ENCODE measurements at places on chromosomes 3 and 15. TPM values are rescaled to one million over a fixed set of nuclear protein-coding genes. Genes with fewer than 3 reads are reported as not detected.

GRCh38 chr15:39426552-39427532, 154.0 kb upstream of the THBS1 start:
- H3K36me3 ChIP-seq: no peaks in the 10 kb centered on the region
- H3K4me3 ChIP-seq: no peak overlapping the region
- peak; percentile 30 for DNase-seq
- H3K4me1 ChIP-seq: no peaks in the 10 kb centered on the region

DNA sequence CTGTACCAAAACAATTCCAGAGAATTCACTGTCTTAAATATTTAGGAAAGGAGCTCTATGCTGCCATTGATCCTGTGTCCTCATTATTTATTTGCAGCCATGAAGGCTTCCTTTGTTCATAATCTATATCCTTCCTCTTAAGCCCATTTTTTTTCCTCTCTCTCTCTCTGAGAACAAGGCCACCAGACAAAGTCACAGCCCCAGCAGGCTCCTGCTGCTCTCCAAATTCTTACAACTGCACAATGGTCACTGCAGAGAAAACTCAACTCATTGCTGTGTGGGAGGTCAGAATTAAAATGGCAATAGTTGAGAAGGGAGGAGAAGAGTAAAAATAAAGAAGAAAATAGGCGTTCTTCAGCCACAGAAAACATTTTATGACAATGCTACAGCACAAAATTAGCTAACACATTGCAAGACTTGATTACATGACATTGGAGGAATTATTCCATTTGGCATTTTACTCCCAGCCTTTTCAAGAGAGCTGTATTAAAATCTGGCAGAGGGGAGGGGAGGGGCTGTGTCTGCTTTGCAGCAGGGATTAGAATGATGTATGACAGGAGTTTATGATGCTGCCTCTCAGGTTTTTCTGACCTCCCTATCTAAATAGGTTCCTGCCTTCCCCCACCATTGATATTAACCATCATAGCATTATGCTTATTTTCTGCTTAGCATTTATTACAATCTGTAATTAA, 399.7 kb upstream of the THBS1 start:
- H3K36me3 ChIP-seq: no peaks in the 10 kb centered on the region
- no peak overlapping the region for H3K27ac ChIP-seq
- no peak for DNase-seq
- H3K27me3 ChIP-seq: no peaks in the 10 kb centered on the region
- H3K4me3 ChIP-seq: no peak overlapping the region

- H3K27ac ChIP-seq: peak overlapping the region; percentile 99
- H3K36me3 ChIP-seq: no peaks in the 10 kb centered on the region
- H3K4me1 ChIP-seq: peaks cover 19% of the 10 kb centered on the region
Observed at GRCh38 chr3:17741621-17742101, 770 bp downstream of the TBC1D5 start.

The ONECUT1 gene
- not detected for total RNA-seq

GRCh38 chr3:99969136-99969535, 145.2 kb downstream of the FILIP1L start:
- DNase-seq: no peak
- no peaks in the 10 kb centered on the region for H3K4me1 ChIP-seq
- H3K4me3 ChIP-seq: no peak overlapping the region
- no peak overlapping the region for H3K27ac ChIP-seq

GRCh38 chr3:119630880-119631329, 29.5 kb downstream of the POPDC2 start:
- H3K4me1 ChIP-seq: no peaks in the 10 kb centered on the region
- H3K27ac ChIP-seq: peak overlapping the region; percentile 62
- DNase-seq: no peak
- H3K27me3 ChIP-seq: no peaks in the 10 kb centered on the region

DNA sequence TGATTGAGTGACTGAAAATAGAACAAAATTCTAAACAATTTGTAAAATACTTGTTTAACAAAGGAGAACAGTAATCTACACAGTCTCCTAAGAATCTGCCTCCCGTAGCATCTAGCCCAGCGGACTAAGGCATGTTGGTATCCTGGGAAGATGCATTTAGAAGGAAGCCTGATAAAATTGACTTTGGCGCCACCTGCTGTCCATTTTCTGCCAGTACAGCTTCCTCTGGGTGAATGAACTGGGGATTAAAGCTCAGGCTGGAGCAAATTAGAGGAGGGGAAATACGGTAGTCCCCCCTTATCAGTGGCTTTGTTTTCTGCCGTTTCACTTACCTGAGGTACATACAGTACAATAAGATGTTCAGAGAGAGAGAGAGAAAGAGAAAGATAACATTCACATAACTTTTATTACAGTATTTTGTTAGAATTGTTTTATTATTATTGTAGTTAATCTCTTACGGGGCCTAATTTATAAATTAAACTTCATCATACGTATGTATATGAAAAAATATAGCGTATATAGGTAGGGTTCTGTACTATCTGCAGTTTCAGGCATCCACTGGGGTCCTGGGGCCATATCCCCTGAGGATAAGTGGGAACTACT, 191.6 kb downstream of the GAP43 start:
- no peak overlapping the region for H3K4me3 ChIP-seq
- H3K36me3 ChIP-seq: no peaks in the 10 kb centered on the region
- H3K4me1 ChIP-seq: no peaks in the 10 kb centered on the region
- peak; percentile 67 for DNase-seq
- H3K27ac ChIP-seq: no peak overlapping the region

GRCh38 chr3:158802409-158803268, 785 bp downstream of the MFSD1 start:
- H3K4me3 ChIP-seq: peak overlapping the region; percentile 91
- peaks cover 13% of the 10 kb centered on the region for H3K4me1 ChIP-seq
- no peak for DNase-seq
- H3K27me3 ChIP-seq: no peaks in the 10 kb centered on the region
- peaks cover 7% of the 10 kb centered on the region for H3K36me3 ChIP-seq

DNA sequence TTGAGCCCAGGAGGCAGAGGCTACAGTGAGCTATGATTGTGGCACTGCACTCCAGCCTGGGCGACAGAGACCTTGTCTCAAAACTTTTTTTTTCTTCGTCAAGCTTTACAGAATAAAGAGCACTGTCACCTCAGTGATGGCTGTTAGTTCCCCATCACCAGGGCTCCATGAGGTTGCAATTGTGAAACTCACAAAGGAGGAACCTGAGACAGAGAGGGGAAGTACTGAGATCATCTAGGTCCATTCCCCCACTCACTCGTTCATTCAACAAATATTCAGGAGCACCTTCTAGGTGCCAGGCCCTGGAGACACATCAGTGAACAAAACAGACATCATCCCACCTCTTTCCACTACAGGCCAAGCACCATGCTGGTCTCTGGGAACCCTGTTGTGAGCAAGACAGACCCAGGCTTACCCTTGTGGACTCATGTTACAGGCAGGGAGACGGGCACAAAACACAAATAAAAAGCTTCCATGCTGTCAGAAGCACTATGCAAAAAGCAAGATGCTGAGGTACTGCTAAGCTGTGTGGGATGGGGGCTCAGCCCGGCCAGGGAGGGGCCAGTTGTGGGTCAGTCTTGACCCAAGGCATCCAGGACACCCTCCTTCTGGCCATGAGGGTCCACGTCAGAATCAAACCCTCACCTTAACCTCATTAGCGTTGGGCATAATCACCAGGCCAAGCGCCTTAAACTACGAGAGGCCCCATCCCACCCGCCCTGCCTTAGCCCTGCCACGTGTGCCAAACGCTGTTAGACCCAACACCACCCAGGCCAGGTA, 2.1 kb upstream of the RHO start:
- no peak overlapping the region for H3K27ac ChIP-seq
- no peak for DNase-seq
- no peaks in the 10 kb centered on the region for H3K36me3 ChIP-seq
- no peak overlapping the region for H3K4me3 ChIP-seq

The ARGFX gene
- total RNA-seq: not detected

The C3orf80 gene
- total RNA-seq: 2.2 TPM

- no peaks in the 10 kb centered on the region for H3K27me3 ChIP-seq
- no peaks in the 10 kb centered on the region for H3K36me3 ChIP-seq
- DNase-seq: no peak
- H3K4me1 ChIP-seq: no peaks in the 10 kb centered on the region
- peak overlapping the region; percentile 33 for H3K27ac ChIP-seq
- peak overlapping the region; percentile 6 for H3K4me3 ChIP-seq
Observed at GRCh38 chr15:101439920-101440319, 49.6 kb downstream of the PCSK6 start.

DNA sequence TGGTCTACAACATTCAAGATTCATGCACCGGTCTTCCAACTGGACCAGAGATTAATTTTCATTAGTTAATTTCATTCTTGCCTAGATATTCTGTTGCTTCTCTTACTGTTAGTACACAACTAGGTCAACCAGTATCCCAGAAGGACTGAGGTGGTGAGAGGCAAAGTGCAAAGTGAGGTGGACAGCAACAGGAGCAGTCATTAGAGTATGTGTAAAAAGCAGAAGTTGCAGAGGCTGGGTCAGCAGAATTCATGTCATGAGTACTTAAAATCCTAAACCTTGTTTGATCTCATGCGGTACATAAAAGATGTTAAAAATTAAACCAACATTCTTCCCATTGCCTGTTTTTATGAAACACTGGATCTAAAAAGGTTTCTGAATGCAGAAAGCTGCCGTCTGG, 46.7 kb downstream of the PARP14 start:
- H3K4me3 ChIP-seq: no peak overlapping the region
- DNase-seq: no peak
- no peaks in the 10 kb centered on the region for H3K27me3 ChIP-seq
- no peaks in the 10 kb centered on the region for H3K36me3 ChIP-seq
- no peaks in the 10 kb centered on the region for H3K4me1 ChIP-seq
- no peak overlapping the region for H3K27ac ChIP-seq

The CCDC39 gene
- total RNA-seq: not detected

DNA sequence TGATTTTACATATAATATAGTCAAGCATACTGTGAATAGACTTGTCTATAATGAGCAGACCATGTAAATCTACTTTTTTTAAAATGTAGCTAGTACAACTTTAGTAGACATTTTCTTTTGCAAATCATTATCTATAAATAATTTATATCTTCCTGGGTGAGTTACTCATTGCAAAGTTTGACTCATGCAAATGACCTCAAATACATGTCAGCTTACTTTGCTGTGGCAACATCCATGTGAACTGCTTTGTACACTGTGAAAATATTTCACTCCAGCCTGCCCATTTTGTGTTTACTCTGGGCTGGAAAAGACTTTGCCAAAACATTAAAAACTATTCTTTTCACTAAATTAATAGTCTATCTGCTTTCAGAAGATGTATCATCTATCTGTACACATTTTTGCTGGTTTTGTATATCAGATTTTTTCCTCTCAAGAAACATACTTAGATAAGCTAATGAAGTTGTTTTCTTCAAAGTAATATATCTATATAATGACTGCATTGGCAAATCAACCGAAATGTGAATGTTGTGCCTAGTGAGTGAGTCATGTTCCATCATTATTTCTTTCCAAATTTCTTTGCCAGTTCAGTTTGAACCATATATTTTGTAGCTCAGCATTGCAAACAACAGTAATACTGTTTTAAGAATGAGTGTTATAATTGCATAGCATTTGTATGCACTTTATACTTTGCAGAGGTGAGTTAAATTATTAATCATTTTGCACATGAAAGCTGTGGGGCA, 26.5 kb downstream of the IGSF10 start:
- no peak for DNase-seq
- no peak overlapping the region for H3K27ac ChIP-seq
- no peak overlapping the region for H3K4me3 ChIP-seq
- H3K36me3 ChIP-seq: no peaks in the 10 kb centered on the region
- H3K4me1 ChIP-seq: no peaks in the 10 kb centered on the region

GRCh38 chr3:59131016-59131766, 81.4 kb upstream of the CFAP20DC start:
- no peak overlapping the region for H3K4me3 ChIP-seq
- no peak overlapping the region for H3K27ac ChIP-seq
- no peaks in the 10 kb centered on the region for H3K36me3 ChIP-seq
- H3K27me3 ChIP-seq: no peaks in the 10 kb centered on the region

DNA sequence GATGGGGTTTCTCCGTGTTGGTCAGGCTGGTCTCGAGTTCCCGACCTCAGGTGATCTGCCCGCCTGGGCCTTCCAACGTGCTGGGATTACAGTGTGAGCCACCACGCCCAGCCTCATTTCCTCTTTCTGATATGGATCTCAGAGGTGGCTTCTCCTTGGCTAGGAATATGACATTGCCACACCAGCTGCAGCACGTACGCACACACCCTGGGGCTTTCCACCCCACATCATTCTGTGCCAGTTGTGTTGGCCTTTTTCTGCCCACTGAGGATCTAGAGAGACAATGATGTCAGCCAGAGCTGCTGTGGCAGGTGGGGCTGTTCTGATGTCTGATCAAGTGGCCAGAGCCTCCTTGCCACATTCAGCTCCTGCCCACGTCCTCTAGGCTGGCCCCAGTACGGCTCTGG, 29.0 kb downstream of the TMEM45A start:
- no peaks in the 10 kb centered on the region for H3K4me1 ChIP-seq
- H3K27ac ChIP-seq: no peak overlapping the region
- no peaks in the 10 kb centered on the region for H3K36me3 ChIP-seq
- no peaks in the 10 kb centered on the region for H3K27me3 ChIP-seq

GRCh38 chr3:197522881-197523441, 32.8 kb downstream of the BDH1 start:
- no peak overlapping the region for H3K27ac ChIP-seq
- no peak for DNase-seq
- no peak overlapping the region for H3K4me3 ChIP-seq
- H3K36me3 ChIP-seq: peaks cover 11% of the 10 kb centered on the region
- H3K4me1 ChIP-seq: no peaks in the 10 kb centered on the region

The RAD51 gene
- not detected for total RNA-seq

The GPR87 gene
- total RNA-seq: not detected

The PODXL2 gene
- total RNA-seq: 12.7 TPM

DNA sequence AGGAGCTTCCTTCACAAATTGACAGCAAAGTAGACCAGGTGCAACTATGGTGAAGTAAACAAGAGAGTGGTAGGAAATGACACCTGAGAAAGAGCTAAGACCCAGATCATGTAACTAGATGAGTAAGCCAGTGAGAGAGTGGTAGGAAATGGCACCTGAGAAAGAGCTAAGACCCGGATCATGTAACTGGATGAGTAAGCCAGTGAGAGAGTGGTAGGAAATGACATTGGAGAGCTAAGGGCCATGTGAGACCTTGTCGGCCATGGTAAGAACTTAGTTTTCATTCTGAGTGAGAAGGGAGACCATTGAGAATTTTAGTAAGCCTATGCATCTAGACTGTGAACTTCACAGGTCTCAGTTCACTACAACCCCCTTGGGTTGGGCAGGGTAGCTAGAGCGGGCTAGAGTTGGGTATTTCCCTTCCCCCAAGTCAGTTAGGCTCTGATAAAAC, 5.4 kb upstream of the SENP7 start:
- peaks cover 17% of the 10 kb centered on the region for H3K27me3 ChIP-seq
- DNase-seq: no peak
- no peaks in the 10 kb centered on the region for H3K4me1 ChIP-seq
- H3K27ac ChIP-seq: no peak overlapping the region

DNA sequence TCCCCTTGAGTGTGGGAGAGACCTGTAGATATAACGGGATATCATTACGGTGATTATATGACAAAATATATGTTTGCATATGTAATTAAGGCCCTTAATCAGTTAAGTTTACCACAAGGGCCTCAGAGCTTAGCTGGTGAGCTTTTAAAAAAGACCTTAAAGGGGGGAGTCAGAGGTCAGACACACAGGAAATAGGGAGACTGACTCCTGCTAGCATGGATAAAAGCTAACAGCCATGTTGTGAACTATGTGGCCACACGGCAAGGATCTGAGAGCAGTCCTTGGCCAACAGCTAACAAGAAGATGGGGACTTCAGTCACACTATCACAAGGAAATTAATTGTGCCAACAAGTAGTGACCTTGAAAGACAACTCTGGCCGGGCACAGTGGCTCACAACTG, 3.1 kb downstream of the STAG1 start:
- no peaks in the 10 kb centered on the region for H3K36me3 ChIP-seq
- no peak overlapping the region for H3K4me3 ChIP-seq
- H3K27ac ChIP-seq: no peak overlapping the region
- H3K27me3 ChIP-seq: no peaks in the 10 kb centered on the region
- DNase-seq: no peak

The CRYGS gene
- total RNA-seq: 3.0 TPM
